ENCODE measurements at places on chromosomes 3 and 15. TPM values are rescaled to one million over a fixed set of nuclear protein-coding genes. Genes with fewer than 3 reads are reported as not detected.

Gene SIN3A
- 16.5 TPM for total RNA-seq

Gene MYZAP
- 0.27 TPM for total RNA-seq

DNA sequence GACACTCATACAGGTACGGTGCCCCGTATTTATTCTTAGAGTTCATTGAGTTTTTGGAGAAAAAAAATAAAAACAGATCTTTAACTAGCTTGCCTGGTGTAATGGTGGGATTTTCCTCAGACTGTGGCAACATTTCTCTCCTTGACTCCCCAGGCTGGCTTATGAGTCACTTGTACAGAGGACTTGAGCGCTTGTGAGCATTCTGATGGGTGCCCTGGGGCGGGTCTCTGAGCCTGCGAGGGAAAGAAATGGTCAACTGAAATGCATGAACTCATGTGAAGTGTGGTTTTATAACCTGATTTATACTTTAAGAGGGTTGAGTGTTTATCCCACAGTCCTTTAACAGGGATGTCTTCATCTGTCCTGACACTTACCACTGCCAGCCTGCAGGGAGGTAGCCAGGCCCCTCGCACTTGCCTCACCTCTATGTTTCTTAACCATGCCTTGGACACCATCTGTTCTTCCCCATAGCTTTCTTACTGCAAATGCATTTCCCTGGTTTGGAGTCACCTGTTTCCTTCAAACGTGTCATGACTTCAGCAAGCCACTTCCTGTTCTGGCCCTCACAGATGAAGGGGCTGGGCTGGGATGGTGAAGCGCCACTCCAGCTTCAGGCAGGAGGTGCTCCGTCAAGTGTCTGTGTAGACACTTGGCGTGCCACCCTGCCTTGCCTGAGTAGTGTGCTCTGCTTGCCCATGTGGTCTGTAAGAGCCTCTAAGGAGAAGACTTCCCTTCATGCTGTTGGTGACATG is 118.7 kb downstream of the PDE8A start:
- no peak for DNase-seq

DNA sequence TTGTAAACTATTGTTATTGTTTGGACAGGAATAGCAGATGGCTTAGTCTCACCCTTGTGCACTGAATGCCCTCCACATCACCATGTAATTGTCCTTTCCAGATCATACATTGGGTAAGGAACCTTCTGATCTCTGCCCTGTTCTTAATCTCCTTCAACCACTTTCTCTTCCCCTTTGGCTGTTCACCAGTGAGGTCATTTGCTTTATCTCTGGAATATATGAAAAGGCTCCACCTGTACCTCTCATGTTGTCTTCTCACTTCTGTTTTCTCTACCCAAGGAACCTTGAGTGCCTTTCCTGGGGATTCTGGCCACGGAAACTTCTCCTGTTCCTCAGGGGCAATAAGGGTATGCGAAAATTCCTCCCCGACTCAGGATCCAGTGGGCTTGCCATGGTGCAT is 28.5 kb downstream of the MCTP2 start:
- DNase-seq, result no peak

GRCh38 chr3:56655709-56656108 is 27.4 kb downstream of the TASOR start:
- DNase-seq, result no peak

GRCh38 chr15:55255714-55256113 is 33.9 kb downstream of the RAB27A start:
- DNase-seq, result no peak

GRCh38 chr3:51622413-51622812 is 48.6 kb upstream of the TEX264 start:
- no peak for DNase-seq

- no peak for DNase-seq
Observed at GRCh38 chr3:146682171-146682570, 77.0 kb upstream of the PLSCR5 start.

All from kidney epithelial cell (primary cell).